ENCODE measurements at places on chromosomes 4 and X.

GRCh38 chrX:10172877-10173276, 16.1 kb downstream of the CLCN4 start:
- DNase-seq, result no peak

- no peak for DNase-seq
Measured at GRCh38 chr4:124433500-124433899, 279.0 kb downstream of the ANKRD50 start.

GRCh38 chrX:120514236-120514635, 45.1 kb upstream of the LAMP2 start:
- no peak for DNase-seq

DNA sequence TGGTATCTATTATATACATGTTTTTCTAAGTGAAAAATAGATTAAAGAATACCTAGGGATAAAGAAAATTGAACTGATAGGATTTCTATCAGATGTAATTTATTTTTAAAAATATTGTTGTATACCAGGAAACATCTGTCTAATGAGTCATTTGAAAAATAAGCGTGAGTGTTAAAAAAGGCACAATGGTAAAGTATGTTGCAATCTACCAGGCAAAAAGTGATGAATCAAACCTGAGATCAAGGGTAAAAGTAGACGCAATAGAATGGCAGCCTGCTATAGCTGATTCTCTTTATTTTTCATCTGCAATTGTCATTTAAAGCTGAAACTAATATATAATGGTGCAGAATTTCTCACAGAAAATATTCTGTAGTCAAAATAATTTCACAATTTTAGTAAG, 1119.6 kb downstream of the PCDH18 start:
- no peak for DNase-seq

DNA sequence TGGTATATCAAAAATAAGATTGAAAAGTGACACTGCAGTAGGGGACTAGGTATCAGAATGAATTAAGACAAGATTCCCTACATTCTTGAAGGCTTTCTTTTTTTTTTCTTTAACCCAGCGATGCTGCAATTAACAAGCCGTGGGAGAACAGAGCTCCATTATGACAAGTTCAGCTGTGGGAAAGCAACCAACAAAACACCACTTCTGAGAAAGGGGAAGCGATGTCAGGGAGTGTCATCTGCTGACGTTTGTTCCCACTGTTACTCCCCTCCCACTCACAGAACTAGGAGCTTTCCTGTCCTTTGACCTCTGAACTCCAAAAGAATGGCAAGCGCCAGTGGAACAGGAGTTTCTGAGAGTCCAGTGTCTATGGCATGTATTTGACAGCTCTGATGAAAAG, 90.2 kb upstream of the SLITRK2 start:
- no peak for DNase-seq

- no peak for DNase-seq
Measured at GRCh38 chr4:140213749-140214148, 59.8 kb upstream of the MAML3 start.

DNA sequence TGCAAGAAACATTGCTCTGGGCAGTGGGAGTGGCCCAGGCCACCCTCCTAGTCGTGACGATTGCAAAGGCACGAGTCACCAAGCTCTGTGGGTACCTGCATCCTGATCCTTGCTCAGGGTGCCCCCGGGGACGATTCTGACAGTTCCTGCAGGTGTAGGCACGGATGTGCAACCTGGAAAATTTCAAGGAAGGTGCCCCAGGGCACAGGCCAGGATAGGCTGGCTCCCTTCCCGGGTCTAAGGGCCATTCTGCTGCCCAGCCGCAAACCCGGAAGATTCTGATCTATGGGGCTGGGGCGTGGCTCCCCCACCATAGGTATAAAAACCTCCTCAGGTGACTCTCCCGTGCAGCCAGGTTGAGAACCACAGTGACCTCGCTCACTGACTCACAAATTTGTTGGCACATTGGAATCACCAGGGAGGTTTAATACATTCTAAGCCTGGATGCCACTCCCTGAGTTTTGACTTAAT, 228.5 kb downstream of the PTTG2 start:
- no peak for DNase-seq

- no peak for DNase-seq
Measured at GRCh38 chr4:33080275-33080674, 2360.1 kb downstream of the PCDH7 start.

GRCh38 chr4:83022724-83023450, 12.1 kb upstream of the COPS4 start:
- DNase-seq, result no peak

GRCh38 chrX:37641859-37642258, 43.7 kb upstream of the XK start:
- DNase-seq, result no peak

DNA sequence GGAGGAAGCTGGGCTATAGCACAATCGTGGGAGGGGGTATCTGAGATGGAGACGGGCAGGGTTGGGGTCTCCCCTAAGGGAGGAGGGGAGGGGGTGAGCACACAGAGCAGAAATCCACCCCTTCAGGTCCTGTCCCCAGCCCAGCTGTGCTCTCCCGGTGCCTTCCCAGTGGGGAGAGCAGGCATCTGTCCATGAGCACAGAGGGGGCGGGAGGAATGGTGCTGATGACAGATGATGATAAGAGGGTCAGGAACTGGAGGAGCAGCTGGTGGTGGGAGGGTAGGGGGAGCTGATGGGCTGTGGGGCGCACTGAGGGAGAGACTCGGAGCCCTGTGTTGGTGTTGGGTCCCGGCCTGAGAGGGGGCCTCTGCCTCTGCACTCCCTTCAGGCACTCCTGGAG, 8.6 kb downstream of the ATP2B3 start:
- DNase-seq, result no peak

DNA sequence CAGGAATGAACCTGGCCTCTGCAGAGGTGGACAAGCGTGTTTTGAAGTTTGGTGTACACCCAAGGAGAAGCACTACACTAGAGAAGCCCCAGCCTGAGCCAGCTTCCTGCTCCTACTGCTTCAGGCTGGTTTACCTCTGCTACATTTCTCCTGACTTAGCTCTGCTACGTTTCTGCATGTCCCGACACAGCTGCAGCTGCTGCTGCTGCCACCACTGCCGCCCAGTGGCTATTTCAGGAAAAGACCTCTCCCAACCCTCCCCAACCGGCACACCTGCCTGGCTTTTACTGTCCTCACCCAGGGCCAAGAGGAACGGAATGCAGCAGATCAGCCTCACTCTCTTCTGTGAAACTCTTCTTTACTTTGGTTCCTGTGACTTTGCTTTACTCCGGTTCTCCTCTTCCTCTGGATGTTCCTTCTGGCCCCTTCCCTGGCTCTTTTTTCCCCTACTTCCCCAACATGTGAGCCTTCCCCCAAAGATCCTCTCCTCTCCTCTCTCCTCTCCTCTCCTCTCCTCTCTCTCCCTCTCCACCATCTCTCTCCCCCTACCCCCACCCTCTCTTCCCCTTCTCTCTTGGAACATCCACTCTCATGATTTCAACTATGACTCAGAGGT, 3.1 kb upstream of the P2RY4 start:
- no peak for DNase-seq

GRCh38 chrX:23898412-23898959, 9.3 kb downstream of the APOO start:
- DNase-seq, result no peak

DNA sequence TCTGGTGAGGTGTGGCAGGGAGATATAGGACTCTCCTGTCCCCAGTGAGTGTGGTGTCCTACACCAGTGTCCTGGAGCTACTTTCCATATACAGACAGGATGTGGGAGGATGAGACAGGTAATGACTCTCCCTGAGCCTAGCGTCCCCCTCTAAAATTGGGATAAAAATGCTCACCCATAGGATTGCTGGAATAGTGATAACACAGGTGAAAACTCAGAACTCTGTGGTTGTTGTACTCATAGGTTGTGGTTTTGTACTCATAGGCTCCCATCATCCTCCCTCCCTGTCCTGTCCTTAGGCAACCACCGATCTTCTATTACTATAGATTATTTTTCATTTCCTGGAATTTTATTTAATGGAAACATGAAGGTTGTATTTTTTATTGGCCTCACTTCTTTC, 60.7 kb upstream of the NXF3 start:
- DNase-seq, result no peak

DNA sequence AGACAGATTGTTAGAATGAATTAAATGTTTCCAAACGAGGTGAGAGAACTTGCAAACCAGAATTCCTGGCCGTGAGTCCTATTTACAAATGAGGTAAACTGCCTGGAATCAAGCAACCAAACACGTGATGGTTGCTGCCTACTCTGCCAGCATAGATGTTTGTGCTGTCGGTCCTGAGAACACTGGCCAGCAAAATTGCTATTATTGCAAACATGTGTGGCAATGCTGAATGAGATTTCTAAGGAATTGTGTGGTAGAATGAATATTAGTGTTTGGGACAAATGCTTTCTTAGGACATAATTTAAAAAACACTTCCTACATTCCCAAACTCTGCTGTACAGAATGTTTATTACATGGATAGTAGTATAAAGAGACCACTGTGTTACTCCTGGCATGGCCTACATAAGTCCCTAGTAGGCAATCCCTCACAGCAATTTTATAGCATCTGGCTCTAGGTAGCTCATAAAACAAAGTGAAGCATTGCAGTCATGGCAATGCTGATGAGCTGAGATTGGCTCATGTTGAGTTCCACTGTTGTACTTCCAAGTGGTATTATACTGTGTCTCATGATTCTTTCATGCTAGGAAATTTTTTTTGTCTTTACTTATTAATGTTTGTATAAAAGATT, 605.2 kb upstream of the EPHA5 start:
- DNase-seq, result no peak

- no peak for DNase-seq
Measured at GRCh38 chr4:100632163-100632562, 114.3 kb upstream of the EMCN start.

DNA sequence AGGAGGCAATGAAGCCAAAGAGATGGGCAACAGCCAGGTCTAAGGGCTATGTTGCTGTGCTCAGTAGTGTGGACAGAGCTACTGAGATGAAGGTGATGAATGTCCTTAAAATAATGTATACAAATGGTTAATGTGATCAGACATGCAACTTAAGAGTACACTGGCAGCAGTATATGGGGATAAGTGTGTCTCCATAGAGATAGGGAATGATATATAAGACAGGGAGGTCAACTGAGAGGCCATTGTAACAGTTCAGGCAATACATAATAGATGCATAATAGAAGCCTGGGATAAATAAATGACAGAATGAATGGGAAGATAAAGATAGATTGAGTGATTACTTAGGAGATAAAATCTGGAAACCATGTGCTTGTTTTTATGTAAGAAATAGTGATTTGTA, 250.0 kb downstream of the CFAP299 start:
- DNase-seq, result no peak

GRCh38 chrX:100817340-100817739, 2.9 kb upstream of the CSTF2 start:
- DNase-seq, result no peak

DNA sequence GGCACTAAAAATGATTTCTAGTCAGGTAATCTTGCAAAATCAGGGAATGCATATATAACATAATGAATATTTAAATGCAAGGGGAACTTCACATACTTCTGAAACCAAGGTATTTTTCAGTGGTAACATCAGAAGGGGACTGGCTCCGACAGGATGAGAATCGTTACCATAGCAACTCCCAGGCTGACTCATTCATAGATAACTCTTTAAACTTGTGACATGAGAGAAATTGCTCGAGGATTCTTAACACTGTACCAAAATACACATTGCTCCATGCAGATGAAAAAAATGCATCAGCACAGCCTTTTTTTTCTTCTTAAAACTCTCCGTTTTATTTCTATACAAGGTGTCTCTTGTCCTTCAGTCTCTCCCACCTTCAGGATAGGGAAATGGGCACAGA, 114.3 kb downstream of the GABRB1 start:
- DNase-seq, result no peak

GRCh38 chr4:39256436-39256835, 74.1 kb downstream of the WDR19 start:
- DNase-seq, result no peak

- no peak for DNase-seq
Measured at GRCh38 chrX:152573866-152574265, 63.8 kb upstream of the GABRQ start.

DNA sequence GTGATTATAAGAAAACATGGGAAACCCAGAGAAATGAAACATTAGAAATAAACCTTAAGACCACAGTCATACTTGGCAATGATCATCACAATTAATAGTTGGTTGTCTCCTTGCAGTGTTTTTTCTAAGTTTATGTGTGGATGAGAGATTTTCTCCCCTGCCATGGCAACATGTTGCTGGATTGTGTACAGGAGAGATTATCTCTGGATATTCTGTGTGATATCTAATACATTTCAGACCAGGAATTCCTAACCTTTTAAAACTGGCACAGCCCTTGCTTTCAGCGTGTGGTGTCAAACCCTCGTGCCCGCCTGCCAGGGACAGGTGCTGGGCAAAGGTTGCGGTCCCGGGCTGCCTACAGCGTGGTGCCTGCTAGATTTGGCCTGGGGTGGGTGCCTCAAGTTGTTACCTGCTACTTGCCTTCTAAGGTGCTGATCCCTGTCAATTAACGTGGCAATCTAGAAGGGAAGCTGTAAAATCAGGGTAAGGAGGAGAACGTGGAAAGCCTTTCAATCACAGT, 100.5 kb downstream of the TMEM131L start:
- DNase-seq, result no peak

DNA sequence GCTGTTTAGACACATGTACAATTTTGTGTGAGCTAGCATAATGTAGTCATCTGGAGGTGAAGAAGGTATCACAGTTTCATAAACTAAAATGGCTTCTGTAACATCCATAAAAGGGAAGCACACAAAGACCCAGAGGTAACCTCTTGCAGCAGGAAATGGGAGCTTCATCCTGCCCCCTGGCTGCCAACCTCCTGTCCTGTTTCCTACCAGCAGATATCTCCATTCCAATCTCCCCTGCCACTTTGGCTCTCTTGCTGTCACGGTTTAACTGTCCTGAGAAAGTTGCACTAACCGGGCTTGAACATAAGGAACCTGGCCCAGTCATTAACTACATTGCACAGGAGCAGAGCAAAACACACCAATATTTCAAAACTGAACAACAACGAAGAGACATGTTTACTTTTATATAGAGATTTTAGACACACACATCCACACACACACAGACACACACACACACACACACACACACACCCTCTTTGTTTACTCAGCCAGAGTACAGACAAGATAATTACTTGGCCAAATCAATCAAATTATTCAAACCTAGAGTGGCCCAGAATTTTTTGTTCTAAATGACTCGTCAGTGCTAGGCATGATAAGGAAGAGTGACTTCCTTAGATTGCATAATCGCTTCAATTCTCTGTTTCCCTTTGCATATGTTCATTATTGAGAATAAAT, 24.2 kb downstream of the MID2 start:
- no peak for DNase-seq

DNA sequence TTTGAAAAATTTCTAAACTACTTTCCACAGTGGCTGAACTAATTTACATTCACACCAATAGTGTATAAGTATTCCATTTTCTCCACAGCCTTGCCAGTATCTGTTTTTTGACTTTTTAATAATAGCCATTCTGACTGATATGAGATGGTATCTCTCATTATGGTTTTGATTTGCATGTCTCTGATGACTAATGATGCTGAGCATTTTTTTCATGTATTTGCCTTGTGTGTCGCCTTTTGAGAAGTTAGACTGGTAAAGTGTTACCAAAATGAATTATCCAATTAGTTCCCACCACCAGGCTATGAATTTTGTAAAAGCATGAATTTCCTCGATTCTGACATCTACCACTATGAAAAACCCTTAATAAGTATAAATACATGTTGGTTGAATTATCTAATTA, 242.2 kb upstream of the GK2 start:
- DNase-seq, result no peak
